ENCODE measurements at places on chromosomes 2 and 18.

- DNase-seq: peak; percentile 48
Observed at GRCh38 chr2:109558076-109558882, 55.5 kb downstream of the SEPTIN10 start.

DNA sequence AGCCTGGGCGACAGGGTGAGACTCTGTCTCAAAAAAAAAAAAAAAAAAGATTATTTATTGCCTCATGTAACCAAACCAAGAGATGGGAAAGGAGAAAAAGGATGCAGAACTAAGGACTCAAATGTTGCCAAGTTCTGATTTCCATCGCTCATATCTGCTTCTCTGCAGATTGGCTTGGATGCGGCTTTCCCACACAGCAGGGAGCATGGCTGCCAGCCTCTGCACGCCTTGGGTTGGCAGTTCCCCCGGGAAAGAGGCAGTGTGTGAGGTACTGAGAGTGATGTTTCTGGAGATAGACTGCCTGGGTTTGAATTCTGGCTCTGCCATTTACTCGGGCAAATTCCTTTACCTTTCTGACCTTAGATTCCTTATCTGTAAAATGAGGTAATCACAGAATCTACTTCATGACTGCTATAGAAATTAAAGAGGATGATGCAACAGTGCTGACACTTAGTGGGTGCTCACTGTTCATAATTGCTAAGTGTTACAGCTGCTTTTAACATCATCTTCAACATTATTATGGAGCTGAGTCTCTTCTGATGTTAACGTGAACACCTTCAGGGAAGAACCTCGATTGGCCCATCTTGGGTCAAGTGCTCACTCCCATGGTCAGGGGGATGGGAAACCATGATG, 68.8 kb downstream of the ACAA2 start:
- DNase-seq: no peak

- peak; percentile 28 for DNase-seq
Observed at GRCh38 chr2:223247136-223247535, 195.1 kb downstream of the KCNE4 start.

GRCh38 chr2:218547978-218548377, 20.2 kb downstream of the USP37 start:
- no peak for DNase-seq

DNA sequence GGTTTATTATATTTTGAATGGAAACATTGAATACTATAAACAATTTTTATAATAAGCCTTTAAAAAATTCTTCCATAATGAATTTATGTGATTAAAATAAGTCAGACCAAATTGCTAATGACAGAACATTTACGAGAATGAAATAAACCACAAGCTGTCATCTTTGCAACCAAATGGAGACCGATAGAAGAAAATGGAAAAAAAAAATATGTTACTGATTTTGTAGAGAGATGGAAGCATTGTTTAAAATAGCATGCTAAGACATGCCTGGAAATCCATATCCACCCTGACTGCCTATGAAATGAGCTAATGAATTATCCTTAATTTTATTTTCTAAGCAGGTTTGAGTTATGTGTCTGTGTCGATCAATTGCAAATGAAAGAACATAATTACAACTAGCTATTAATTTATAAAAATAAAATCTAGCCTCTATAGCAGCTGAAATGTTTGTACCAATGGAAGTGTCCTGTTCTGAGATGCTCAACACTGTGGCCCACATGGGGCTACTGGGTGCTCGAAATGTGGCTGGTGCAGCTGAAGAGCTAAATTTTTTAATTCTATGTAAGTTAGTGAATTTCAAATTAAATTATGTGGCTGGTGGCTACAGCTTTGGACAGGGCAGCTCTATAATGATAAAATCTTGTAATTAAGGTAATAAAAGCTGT, 832.8 kb downstream of the RNF144A start:
- DNase-seq: no peak

- no peak for DNase-seq
Observed at GRCh38 chr2:150160058-150160457, 327.4 kb downstream of the RND3 start.

DNA sequence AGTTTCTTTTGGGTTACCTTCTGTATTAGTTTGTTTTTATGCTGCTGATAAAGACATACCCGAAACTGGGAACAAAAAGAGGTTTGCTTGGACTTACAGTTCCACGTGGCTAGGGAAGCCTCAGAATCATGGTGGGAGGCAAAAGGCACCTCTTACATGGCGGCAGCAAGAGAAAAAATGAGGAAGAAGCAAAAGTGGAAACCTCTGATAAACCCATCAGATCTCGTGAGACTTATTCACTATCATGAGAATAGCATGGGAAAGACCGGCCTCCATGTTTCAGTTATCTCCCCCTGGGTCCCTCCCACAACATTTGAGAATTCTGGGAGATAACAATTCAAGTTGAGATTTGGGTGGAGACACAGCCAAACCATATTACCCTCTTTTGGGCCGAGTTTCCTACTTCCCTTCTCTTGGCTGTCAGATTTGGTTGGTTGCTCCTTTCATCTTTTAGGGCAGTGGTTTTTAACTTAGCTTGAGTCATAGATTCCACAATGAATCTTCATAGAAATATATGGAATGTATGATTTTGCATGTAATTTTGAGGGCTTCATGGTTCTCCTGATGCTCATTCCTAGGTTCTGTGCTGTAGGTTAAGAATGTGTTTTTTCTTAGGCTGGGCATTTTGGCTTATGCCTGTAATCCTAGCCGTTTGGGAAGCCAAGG, 44.2 kb downstream of the CEP192 start:
- DNase-seq: no peak

DNA sequence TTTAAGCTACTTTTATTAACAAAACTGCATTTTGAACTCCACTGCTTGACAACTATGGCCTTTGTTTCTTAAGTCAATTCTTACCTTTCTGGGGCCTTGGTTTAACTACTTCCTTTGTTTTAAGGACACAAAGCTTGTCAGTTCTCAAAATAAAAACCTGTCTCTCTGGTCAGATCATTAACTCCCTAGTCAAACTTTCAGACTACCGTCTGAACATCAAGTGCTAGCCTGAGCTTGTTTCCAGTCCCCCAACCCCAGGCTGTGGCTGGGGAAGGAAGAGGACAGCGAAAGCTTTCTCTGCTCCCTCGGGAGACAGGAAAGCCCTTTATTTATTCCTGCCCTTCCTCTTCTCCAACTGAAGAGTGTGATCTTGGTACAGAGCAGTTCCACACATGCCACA, 1.7 kb downstream of the SH3YL1 start:
- DNase-seq: no peak

GRCh38 chr2:129766374-129766993, 213.0 kb upstream of the RAB6C start:
- no peak for DNase-seq

DNA sequence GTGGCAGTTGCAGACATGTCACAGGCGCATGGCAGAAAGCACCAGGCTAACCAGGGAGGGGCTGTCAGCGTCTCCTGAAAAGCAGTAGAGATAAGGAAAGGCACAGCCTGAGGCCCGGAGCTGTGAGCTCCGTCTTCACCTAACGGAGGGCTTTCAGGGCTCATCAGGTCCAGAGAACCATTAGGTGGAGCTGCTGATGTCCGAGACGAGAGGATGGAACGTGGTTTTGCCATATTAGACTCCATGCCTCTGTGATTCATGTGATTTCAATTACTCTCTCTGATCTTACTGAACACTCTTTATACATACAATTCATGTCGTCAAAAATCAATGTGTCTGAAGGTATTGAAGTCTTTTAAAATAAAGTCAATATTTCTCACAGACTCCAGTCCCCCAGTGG, 120.3 kb upstream of the RAB6C start:
- no peak for DNase-seq

DNA sequence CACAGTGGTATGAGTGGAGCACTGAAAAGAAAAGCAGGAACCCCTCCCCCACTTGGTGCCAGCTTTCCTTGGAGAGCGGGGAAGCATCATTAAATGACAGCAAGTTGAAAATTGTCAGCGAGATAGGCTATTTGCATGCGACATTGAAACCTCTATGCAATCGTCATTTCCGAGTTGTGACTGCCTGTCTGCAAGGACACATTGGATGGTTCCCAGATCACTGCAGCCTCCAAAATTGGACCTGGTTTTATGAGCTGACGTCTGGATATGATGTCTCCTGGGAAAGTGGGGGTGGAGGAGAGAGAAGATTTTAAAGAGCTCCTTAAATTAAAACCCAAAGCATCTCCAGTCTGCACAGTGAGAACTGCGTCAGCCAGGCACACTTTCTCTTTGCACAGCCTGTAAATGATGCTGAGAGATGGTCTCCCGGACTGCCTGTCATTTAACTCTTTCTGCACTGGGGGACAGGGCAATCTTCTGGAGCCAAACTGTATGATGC, 57.8 kb upstream of the KIF5C start:
- no peak for DNase-seq

- no peak for DNase-seq
Observed at GRCh38 chr2:1026141-1026540, 75.5 kb downstream of the SNTG2 start.
